Astrocyte (in vitro differentiated cells and primary cell): ENCODE measurements at places on chromosomes 6 and 20. TPM values are rescaled to one million over a fixed set of nuclear protein-coding genes. Genes with fewer than 3 reads are reported as not detected.
A peak's percentile ranks its signal among the peaks of the same experiment; 100 is the strongest.

The ZC2HC1B gene
- not detected in 2 replicates for total RNA-seq

The PM20D2 gene
- 7.7 and 10.4 TPM in 2 replicates for total RNA-seq

The OR12D3 gene
- total RNA-seq: not detected in 2 replicates

DNA sequence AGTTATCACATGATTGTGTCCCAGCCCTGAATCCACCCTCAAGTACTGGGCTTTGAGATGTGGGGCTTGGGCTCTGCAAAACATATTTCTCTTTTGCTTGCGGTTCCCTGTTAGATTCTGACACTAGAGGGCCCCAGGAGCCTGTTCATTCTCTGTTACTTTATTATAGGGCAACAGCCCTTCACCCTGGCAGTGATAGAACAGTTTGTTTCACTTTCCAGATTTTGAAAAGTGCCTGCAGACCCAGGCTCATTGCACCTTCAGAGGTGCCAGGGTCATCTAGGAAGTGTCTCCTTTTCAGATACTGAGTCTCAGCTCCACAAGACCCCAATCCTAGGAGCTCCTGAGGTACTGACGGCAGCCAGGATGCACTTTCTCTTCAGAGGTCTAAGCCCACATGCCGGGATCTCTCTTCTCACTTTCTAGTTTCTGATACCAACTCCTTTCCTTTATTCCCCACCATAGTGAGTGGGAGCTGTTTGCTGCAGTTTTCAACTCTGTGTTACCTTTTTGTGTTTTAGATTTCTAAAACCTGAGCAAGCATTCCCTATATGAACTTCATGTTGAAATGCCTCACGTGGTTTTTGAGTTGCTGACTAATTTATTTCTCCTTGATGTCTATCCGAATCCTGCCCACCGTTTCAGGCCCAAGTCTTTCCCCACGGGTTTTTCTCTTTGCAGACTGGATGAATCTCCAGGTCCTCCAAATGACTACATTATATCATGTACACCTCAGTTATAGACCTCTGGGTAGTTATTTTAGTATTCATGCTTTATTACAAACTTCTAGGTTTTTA is 10.9 kb downstream of the ABT1 start:
- DNase-seq: peak; percentile 25

The KIF25 gene
- total RNA-seq: not detected in 2 replicates

- DNase-seq: peak; percentile 47
These were observed 699.7 kb downstream of the DHX35 start for GRCh38 chr20:39661833-39662232.

DNA sequence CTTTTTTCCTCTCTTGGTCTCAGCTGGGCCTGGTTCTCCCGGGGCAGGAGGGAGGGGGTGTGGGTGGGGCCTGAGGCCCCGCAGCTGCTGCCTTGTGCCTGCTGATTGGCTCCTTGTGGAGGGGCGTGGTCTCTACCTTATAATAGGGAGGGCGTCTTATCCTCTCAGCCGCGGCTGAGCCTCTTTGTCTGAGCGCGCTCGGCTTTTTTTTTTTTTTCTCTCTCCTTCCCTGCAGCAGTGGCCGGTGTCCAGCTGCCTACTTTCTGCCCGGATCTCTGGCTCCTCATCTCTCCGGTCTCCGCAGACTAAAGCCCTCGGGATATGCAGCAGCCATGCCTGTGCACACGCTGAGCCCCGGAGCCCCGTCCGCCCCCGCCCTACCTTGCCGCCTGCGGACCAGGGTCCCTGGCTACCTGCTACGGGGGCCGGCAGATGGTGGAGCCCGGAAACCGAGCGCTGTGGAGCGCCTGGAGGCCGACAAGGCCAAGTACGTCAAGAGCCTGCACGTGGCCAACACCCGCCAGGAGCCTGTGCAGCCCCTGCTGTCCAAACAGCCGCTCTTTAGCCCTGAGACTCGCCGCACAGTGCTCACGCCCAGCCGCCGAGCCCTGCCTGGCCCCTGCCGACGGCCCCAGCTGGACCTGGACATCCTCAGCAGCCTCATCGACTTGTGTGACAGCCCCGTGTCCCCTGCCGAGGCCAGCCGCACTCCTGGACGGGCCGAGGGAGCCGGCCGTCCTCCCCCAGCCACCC is 11.1 kb downstream of the FAM110A start:
- DNase-seq: peak; percentile 81

- DNase-seq: no peak
These were observed 84.8 kb downstream of the TAF4 start for GRCh38 chr20:61980647-61981583.

The NPBWR2 gene
- total RNA-seq: not detected in 2 replicates

The TMEM242 gene
- 9.0 and 9.7 TPM in 2 replicates for total RNA-seq

The SLC22A3 gene
- total RNA-seq: 0.57 and 0.89 TPM in 2 replicates

The COL21A1 gene
- total RNA-seq: 0.53 and 0.57 TPM in 2 replicates

DNA sequence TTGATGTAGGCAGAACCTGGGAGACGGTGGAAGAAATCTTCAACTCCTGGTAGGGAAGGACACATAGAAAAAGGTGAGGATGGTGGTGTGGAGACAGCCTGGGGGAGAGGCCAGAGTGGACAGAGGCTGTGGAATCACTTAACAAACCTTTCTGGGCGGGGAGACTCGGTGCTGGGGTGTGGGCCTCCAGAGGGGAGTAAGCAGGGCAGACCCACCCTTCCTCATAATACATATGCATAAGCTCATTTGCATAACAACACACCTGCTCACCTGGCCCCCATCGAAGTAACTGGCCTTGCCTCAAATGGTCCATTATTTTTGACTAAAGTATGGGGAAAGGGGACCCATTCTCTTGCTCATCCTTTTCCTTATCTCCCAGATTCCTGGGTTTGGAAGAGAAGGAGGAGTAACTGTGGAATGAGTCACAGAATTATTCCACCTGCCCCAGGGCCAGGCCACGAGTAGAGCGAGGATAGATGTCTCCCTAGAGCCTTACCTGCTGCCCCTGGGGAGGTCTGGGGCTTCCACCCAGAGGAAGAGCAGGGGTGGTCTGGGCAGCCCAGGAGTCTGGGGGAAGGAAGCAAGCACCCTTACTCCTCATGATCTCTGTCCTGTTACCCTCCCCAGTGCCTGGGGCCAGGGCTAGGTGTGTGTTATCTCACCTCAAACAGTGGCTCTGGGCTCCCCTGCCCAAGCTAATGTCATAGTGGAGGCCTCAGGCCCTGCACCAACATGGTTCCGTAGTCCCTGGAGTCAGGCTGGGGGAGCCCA is 10.7 kb upstream of the VEGFA start:
- no peak for DNase-seq

DNA sequence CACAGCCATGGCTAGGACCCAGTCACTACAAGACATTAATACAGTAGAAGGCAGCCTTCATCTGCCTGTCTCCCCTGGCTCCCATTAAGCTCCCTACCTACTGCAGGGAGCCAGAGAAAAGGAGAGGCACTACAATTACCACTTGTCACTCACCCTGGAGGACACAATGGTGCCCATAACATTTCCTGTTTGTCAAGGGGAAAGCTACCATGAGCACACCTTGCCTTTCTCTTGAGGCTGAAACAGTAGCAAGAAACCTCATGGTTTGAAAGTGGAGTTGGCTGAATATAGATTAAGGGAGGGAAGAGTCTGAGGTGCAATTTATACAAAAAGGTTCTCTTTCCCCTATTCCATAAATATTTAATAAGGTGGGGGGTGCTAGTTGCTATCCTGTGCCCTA is 27.9 kb downstream of the STK38 start:
- DNase-seq: no peak
